ENCODE measurements at places on chromosomes 4 and X. TPM values are rescaled to one million over a fixed set of nuclear protein-coding genes. Genes with fewer than 3 reads are reported as not detected.

RUFY3 gene
- 20.9 TPM for total RNA-seq

PIN4 gene
- 9.3 TPM for total RNA-seq

LRP2BP gene
- 0.31 TPM for total RNA-seq

CT45A10 gene
- not detected for total RNA-seq

CCDC160 gene
- total RNA-seq: not detected

Data from hair follicular keratinocyte (primary cell).